ENCODE measurements at places on chromosomes 16 and 17.

- no peak for DNase-seq
These were observed 10.7 kb downstream of the HPR start for GRCh38 chr16:72073560-72074230.

DNA sequence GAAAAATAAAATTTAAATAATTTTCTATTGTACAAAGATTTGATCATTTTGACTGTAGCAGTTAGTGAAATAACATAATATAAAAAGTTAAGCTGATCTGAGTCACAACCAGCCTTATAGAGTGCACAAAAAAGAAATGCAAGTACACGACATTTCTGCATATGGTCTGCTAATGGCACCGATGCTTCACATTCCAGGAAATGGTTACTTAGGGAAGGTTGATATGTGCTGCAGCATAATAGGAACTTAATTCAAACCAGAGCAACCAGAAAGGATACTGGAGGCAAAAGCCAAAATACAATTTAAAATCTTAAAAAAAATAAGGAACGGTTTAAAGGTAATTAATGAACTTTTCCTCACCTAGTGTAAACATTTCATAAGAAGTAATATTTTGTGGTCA lies 10.0 kb upstream of the CFDP1 start:
- DNase-seq = no peak

DNA sequence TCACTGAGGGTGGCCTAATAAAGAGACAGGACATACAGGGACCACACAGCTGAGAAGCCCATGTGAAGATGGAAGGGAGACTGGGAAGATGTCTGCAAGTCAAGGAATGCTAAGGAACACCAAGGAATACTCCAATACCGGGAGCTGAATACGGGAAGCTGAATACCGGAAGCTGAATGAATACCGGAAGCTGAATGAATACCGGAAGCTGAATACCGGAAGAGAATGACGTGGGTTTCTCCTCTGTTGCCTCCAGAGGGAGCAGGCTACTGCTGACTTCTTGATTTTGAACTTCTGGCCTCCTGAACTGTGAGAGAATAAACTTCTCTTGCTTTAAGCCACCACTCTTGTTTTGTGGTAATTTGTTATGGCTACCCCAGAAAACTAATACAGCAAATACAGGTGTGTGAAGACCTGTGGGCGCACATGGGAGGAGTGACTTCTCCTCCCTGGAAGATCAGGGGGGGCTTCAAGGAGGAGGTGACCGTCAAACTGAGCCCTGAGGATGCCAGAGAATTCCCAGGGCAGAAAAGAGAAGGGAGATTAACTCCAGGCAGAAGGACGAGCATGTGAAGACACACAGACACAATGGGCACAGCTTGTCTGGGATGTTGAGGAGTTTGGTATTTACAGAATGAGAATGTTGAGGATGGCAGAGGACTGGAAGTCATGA lies 259.9 kb downstream of the IRF8 start:
- DNase-seq = no peak

GRCh38 chr17:77864234-77865111 lies 94.0 kb upstream of the TNRC6C start:
- DNase-seq = no peak

DNA sequence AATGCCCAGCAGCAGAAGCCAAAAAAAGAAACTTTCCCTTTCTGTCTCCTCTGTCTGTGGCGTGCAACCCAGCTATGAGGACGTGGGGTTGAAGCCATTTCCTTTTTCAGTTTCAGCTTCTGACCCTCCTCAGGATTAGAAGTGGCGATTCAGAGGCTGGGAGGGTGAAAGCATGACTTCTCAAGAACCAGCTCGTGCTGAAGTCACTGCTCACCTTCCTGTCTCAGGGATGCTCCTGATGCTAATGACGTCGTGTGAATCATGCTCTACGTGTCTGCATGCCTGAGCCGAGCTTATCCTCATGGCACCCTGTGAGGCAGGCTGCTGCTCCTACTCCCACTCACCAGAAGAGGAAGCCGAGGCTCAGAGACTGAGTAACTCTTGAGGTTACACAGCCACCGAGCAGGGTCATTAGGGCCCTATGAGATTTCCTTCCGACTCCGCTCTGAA lies 5.7 kb upstream of the LPO start:
- no peak for DNase-seq

GRCh38 chr17:385178-385835 lies 32.7 kb upstream of the RPH3AL start:
- no peak for DNase-seq

DNA sequence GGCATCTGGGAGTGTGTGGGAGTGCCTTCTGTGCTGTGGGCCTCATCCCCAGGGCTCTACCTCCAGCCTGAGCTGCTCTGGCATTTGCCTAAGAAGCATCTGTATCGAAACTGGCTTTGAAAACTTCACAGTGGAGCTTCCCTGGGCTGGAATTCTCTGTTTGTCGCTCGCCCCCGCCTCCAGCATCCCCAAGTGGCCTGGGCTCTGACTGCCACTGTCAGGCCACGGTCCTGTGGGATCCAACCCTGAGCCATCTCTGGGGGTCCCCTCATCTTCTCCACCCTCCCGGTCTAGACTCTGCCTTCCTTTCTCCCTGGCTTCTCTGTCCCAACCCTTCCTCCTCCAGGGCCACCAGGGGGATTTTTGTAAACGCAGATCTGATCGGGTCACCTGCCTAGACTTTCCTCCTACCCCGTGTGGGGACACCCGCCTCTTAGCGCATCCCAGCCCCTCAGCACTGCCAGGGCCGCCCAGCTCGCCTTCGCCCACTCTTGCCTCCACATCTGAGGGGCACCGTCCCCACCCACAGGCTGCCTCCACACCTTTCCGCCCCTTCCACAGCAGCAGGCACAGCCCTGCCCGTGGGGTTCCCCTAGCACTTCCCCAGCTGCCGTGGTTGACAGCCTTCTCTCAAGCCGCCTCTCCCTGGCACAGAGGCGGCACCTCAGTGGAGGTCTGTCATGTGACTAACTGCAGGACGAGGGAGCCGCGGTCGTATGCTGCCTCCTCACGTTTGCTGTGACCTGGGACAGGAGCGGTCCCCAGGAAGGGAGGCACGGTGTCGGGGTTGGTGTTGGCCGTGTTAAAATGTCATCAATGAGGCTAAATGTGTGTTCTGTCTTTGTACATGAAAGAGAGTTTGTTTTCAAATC lies 12.0 kb downstream of the TBC1D24 start:
- peak; percentile 76 for DNase-seq

GRCh38 chr17:40075201-40075941 lies 12.6 kb downstream of the THRA start:
- no peak for DNase-seq

DNA sequence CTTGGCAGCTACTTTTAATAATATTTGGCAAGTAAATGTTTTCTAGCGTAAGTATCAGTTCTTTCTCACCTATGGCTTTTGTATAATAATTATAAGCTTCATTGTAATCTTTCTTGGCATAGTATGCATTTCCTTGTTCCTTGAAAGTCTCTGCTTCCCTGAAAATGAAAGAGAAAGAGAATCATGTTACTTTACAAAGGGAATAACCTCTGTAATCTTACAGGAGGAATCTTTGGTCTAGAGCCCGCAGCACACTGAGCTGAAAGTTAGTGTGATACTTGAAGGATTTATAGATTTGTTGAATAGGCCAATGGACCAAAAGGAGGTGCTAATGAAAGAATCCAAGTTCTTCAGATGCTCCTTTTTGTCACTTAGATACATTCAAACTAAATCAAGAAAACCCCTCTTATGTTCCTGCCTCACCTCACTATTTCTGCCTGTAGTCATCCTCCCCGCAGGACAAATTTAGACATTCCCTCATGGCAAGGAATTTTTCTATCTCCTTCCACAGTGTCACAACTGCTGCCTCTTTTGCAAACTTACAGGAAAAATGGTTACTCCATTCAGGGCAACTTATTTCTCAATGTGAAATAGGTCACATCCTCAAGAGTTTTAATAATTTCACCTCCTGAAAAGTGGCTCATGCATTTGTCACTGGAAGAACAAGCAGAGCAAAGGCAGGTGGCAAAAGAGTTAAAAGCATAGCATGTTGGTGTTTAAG lies 16.7 kb downstream of the DNAJC7 start:
- no peak for DNase-seq

GRCh38 chr16:57984443-57985203 lies 13.7 kb upstream of the CNGB1 start:
- peak; percentile 87 for DNase-seq

- DNase-seq = no peak
These were observed 134.9 kb downstream of the NLK start for GRCh38 chr17:28177351-28177750.

- no peak for DNase-seq
These were observed 2.9 kb upstream of the PRKCB start for GRCh38 chr16:23832882-23833281.

DNA sequence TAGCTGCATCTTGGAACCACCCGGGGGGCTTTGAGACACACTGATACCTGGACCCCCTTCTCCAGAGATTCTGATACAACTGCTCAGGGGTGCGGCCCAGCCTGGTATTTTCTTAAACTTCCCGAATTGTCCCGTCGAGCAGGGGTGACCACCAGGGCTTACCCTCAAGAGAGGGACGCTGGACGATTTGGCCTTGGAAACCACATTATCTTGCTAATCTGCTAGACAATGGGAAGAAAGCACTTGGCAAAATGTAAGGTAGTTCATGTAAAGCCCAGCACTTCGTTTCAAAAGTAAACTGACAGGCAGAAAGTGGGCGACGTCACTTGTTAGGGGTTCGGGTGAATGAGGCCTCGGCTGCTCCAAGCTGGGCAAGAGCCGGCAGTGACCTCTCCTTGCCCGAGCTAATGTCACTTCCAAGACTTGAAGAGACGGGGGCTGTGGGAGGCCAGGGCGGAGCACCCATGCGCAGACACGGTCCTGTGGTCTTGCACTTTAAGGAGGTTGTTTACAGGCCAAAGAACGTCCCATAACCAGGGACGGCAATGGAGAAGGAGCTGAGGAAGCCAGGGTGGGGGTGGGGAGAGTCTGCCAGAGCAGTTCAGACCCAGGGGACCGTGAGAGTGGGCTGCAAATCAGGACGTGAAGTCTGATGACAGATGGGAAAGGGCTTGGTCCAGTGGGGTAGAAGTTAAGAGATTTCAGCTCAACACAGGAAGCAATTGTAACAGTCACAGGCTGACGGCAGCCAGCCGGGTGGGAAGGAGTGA lies 152.7 kb upstream of the GSE1 start:
- DNase-seq = no peak

DNA sequence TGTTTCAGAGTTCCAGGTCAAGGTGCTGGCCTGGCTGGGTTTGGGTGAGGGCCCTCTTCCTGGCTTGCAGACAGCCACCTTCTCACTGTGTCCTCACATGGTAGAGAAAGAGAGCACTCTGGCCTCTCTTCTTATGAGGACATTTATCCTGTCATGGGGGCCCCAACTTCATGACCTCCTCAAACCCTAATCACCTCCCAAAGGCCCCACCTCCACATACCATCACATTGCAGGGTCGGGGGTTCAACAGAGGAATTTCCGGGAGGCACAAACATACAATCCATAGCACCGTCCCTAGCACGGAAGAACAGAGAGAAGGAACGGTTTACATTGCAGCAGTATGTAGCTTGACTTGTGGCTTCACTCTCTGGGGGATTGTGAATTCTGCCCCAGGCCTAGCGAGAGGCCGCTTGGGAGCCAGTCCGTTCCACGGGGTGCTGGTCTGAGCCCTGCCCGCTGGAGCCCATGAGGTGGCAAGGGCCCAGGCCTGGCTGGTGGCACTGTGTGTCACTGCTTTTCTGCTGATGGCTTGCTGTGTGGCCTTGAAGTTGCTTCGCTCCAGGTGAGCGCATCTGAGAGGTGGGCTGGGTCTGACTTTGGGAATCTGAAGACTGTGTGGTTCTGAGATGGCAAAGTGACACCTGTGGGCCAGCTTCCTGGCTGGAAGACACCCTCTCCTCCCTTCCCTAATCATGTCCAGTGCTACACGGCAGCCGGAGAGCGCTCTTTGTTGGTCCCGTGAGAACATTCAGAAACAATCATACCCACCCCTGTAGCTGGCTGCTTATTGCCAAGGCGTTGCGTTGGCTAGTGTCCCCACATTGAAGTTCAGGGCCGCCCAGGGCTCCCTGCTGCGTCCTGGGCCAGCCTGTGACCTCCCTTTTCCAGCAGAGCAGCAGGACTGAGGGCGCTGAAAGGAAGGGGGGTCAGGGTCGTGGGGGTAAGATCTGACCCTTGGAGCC lies 98.3 kb downstream of the CMIP start:
- no peak for DNase-seq

DNA sequence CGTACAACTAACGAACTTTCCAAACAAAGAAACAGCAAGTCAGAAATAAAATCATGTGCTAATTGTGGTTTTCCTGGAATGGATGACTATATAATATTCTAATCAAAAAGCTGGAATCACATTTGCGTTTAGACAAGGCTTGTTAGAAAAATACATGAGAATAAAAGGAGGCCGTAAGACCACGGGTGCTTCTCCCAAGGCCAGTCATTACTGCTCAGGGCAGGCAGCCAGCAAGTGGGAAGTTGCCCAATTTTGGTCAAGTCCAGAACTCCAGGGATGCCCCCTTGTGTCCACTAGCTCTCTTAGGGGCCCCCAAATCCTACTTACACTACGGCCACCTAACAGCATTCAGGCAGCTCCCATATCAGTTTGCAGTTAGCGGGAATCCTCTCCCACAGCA lies 25.9 kb upstream of the LYRM9 start:
- DNase-seq = no peak

- no peak for DNase-seq
These were observed 1.7 kb downstream of the AKTIP start for GRCh38 chr16:53501216-53501859.

GRCh38 chr17:48420823-48421222 lies 9.2 kb downstream of the SKAP1 start:
- DNase-seq = no peak

GRCh38 chr16:48810803-48811453 lies 200.9 kb upstream of the N4BP1 start:
- no peak for DNase-seq

GRCh38 chr16:11100239-11100750 lies 155.7 kb downstream of the SOCS1 start:
- DNase-seq = no peak

DNA sequence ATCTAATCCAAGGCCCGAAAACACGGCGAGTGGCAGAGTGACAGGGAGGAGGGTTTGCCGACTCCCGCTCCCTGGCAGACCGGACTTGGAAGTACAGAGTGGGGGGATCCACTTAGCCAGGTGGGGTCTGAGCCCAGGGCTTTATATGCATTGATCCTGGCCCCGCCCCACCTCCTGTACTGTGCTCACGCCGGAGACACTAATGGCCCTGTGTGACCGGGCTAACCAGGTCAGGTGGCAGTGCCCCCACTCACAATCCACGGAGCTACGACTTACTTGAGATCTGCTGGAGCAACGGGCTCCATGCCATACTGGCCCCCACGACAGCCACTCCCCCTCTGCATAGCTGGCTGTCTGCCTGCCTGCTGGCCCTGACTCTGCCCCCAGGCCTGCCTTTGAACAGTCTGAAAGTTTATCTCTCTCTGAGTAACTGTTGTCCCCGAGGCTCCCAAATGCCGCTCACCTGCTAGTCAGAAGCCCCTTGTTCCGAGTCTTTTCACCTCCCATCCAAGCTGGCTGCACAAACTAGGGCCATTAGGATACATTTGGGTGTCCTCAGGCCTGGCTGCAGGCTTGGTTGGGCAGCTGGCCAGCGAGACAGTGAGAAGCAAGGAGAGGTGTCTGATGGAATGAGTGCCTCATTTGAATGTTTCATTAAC lies 28.0 kb downstream of the CACNA1G start:
- DNase-seq = no peak

GRCh38 chr17:34675143-34675542 lies 95.8 kb downstream of the TMEM132E start:
- no peak for DNase-seq

Data from stimulated activated CD8-positive, alpha-beta memory T cell treated with anti-CD3 and anti-CD28 coated beads, Interleukin-7, amount 100 ng/mL, for 4 hours (primary cell).